GM12864 (cell line): ENCODE measurements at places on chromosomes 6 and 20.

- DNase-seq, result no peak
Measured at GRCh38 chr6:134123666-134124208, 71.3 kb upstream of the SLC2A12 start.

GRCh38 chr6:39440039-39440426 is 117.5 kb upstream of the KCNK16 start:
- DNase-seq, result no peak

DNA sequence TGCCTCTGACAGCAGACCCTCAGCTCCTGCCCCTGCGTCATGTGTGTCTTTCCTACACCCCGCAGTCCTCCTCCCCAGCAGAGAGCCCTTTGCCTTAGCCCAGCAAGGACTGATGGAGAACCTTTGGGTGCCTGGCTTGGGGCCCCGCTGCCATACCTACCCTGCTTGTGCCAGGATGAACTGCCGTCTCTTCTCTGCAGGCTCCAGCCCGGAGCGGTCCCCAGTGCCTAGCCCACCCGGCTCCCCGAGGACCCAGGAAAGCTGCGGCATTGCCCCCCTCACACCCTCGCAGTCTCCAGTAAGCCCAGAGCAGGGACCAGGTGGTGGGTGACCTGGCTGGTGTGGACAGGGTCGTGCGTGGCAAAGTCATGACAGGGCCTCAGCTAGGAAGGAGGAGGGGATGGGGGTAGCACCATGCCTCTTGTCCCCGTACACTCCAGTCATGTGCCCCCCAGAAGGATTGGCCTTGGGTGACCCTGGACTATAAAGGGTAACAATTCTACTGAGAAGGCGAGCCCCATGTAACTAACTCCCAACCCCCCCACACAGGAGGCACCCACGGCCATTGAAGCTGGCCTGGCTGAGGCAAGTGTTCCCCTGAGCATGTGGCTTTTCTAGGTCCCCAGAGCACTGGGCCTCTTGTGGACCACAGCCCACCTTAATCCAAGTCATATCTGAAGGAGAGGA is 8.3 kb downstream of the HSPA12B start:
- DNase-seq, result no peak

DNA sequence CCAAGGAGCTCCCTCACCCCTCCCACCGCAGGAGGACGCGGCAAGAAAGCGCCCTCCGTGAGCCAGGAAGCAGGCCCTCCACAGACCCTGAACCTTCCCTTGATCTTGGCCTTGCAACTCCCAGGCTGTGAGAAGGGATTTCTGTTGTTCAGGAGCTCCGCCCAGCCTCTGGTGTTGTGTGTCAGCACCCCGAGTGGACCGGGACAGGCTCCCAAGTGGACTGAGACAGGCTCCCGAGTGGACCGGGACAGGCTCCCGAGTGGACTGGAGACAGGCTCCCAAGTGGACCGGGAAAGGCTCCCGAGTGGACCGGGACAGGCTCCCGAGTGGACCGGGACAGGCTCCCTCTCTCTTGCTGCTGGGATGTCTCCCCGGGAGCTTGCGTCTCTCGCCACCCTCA is 9.3 kb upstream of the NTSR1 start:
- no peak for DNase-seq

DNA sequence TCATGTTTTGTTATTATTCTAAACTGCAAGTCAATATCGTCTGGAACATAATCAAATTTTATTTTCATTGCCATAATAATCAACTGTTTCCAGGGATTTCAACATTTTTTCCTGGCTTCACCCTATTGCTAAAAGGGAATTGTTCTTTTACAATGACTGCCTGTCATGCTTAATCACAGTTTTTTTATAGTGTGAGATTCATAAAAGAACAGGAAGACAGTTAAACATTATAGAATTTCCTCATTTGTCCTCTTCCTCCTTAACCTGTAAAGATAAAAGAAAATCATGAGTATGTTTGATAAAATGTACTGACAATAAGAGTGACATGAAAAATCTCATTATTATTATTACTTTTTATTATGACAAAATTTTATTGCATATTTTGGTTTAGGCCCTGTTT is 73.3 kb upstream of the CENPW start:
- DNase-seq, result no peak

DNA sequence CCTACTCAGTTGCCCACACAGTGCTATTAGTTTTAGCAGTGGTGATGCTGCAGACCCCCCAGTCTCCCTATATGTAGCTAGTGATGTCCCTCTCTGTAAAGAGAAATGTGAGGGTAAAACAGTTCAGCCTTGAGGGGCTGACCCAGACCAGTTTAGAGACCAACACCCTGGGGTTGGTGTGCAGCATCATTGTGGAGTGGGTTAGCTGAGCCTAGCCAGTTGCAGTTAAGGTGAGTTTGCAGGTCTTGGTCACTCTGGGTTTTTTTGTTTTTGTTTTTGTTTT is 401 bp upstream of the B3GALT4 start:
- DNase-seq, result no peak

DNA sequence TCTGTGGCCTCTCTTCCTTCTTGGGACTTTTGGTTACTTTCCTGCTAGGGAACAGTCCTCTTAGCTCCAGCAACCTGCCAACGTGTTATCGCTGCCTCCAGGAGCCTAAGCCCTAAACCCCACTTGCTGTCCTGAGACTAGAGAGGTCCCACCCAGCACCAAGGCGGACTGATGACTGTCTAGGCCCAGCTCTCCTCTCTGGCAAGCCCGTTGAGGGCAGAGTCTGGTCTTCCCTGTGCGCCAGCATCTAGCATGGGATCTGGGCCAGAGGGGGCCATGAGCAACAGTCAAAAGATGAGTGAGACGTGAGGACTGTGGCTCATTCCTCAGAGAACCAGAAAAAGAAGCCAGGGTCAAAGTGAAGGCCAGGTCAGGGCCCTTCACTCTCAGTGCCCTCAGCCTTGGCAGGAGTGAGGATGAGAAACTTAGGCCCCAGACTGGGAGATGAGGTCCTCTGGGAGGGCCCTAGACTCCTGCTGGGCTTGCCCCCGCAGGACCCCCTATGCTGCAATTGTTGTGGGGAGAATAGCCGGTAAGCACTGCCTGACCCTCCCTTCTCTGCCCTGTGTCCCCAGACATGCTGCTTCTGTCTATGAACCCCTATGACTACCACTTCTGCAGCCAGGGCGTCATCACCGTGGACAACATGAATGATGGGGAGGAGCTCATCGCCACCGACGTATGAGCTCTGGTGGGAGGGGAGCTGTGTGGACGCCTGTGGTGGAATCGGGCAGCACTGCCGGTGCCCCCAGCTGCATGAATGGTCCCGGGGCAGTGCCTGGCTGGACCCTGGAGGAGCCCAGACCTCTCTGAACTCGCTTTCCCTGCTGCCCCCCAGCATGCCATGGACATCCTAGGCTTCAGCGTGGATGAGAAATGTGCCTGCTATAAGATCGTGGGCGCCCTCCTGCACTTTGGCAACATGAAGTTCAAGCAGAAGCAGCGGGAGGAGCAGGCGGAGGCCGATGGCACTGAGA is 30.9 kb downstream of the MYH7B start:
- DNase-seq, result no peak

DNA sequence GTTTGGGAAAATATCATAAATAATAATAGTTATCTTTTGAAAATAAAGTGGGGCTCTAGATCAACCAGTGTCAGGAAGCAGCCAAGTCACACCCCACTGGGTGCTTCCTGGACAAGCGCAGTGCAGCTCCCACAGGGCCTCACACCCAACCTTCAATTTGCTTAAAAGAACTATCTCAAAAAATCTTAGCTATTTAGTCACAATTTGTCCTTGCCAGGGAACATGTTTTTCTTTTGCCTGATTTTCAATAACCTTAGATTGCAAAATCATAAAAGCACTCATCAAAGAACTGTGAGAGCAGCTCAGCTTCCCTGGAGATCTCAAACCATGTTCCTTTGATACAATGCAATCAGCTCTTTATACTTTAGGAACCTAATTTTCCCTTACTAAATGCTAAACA is 1.6 kb upstream of the NCOA7 start:
- no peak for DNase-seq

- DNase-seq, result no peak
Measured at GRCh38 chr6:159315562-159315961, 146.4 kb downstream of the FNDC1 start.

GRCh38 chr20:37396416-37397075 is 50.6 kb downstream of the SRC start:
- DNase-seq, result no peak

DNA sequence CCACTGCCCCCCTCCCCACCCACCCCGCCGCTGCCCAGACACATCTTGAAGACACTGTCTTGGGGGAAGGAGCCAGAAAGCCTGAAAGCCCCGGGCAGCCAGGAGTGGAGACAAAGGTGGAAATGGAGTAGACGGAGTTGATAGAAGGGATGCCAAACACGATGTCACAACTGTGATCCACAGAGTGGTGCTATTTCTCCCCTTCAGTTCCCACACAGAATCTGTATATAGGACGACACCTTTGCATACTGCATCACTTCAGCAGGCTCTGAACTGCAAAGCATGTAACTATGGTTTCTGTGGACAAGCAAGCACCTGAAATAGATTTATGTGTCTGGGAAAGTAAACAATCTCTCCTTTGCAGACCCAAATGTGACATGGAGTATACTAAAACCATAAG is 56.4 kb upstream of the F13A1 start:
- DNase-seq, result no peak

DNA sequence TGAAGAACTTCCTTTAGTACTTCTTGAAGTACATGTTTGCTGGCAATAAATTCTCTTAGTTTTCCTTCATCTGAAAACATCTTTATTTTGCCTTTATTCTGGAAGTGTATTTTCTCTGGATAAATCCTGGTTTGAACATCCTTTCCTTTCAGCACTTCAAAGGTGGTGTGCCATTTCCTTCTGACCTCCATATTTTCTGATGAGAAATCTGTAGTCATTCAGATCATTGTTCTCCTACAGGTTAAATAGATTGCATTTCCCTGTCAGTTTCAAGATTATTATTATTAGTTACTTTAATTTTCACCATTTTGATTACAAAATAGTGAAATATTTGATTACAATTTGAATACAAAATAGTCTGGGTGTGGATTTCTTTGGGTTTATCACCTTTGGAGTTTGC is 134.5 kb downstream of the CDH26 start:
- DNase-seq, result no peak

- DNase-seq, result no peak
Measured at GRCh38 chr20:11882651-11883050, 35.0 kb upstream of the BTBD3 start.

- no peak for DNase-seq
Measured at GRCh38 chr20:2671977-2672376, 8.0 kb upstream of the IDH3B start.

- DNase-seq, result no peak
Measured at GRCh38 chr6:136337606-136338005, 48.0 kb upstream of the BCLAF1 start.

DNA sequence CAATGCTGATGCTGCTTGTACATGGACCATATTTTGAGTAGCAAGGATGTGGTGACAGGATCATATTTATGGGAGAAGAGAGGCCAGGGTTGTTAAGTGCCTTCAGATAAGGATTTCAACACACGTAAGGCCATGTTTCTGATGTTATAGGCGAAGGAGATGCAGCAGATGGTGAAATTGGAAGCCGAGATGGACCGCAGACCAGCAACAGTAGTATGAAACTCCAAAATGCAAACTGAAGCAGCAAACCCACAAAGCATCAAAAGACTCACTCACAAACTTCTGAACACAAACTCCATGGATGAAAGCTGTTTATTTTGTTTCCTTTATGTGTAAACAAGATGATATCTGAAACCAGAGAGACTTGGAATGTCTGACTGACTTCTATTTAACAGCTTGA is 35.6 kb upstream of the LAMP5 start:
- no peak for DNase-seq

- no peak for DNase-seq
Measured at GRCh38 chr6:57226221-57226620, 4.1 kb upstream of the RAB23 start.

GRCh38 chr20:33177866-33178265 is 9.9 kb downstream of the BPIFA2 start:
- DNase-seq, result no peak

GRCh38 chr6:68975064-68975463 is 340.0 kb downstream of the ADGRB3 start:
- DNase-seq, result no peak

GRCh38 chr6:27693766-27694546 is 218.2 kb downstream of the OR2B2 start:
- no peak for DNase-seq

- DNase-seq, result no peak
Measured at GRCh38 chr6:106082735-106083398, 3.3 kb upstream of the PRDM1 start.

GRCh38 chr6:138219398-138219797 is 1.1 kb upstream of the PBOV1 start:
- no peak for DNase-seq
